ENCODE measurements at places on chromosomes 11 and 22.

- no peak for DNase-seq
Observed at GRCh38 chr11:10438458-10438857, 16.6 kb upstream of the AMPD3 start.

GRCh38 chr11:33375688-33376311 is 118.6 kb downstream of the HIPK3 start:
- no peak for DNase-seq

DNA sequence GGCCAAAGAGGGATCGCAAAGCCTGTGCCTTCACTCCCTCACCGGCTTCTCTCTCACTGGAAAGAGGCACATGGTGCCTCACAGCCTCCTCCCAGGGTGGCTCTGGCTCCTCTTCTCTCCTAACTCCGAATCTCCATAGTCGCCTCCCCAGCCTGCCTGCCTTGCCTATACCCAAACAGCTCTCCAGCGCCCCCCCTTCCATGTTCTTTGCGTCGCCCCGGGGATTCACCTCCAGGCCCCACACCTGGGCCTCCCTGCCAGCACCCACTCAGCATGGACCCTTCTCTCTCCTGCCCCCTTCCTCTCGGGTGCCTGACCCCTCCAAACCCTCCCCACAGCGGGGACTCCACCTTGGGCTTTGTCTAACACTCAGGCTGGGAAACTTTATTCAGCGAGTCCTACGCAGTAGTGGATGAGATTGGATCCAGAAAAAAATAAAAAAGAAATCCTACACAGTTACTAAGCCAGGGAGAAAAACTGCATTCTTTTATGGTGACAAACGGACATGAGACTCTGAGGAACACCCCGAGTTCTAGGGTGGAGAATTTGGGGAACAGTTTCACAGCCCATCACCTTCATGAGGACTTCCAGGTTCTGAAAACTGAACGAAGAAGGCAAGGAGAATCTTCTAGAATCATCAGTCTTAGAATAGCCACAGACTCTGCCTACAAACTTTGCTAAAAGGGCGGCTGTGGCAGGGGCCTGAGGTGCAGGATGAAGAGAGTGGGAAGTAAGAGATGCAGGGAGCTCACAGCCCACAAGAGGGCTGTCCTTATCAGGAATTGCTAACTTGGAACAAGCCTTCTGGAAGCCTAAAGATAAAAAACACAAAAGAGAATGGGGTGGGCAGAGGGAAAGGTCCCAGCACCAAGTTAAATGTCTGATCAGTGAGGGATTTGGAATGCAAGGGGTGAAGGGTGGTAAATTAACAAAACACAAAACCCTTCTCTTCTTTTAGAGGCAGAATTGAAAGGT is 5.3 kb downstream of the PPM1F start:
- no peak for DNase-seq

DNA sequence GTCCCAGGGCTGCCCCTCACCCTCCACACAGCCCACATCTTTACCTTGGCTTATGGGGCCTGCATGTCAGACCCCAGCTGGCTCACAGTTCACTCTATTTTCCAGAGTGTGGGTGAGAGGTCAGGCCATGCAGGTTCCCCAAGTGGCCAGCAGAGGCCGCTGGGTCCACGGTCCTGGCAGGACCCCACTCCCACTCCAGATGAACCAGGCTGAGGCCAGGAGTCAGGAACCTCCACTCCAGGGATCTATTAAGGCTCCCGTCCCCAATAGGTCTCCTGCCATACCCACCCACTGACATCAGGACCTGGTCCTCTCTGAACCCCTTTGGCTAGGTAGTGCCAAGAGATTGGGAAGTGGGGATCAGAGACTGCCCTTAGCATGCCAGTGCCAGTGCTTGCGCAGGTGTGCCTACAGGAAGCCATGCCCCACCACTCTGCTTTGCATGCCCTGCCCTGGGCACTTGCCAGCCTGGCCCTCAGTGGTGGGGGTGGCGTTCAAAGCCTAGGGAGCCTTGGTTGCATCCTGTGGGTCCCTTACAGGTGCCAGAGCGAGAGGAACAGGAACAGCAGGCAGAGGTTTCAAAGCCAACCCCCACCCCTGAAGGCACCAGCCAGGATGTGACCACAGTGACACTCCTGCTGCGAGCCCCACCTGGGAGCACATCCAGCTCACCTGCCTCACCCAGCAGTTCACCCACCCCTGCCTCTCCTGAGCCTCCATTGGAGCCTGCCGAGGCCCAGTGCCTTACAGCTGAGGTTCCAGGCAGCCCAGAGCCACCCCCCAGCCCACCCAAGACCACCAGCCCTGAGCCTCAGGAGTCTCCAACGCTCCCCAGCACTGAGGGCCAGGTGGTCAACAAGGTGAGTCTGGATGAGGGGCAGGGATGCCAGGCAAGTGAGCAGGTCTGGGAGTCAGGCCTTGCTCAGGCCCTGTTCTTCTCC is 8.3 kb downstream of the SMTN start:
- no peak for DNase-seq

DNA sequence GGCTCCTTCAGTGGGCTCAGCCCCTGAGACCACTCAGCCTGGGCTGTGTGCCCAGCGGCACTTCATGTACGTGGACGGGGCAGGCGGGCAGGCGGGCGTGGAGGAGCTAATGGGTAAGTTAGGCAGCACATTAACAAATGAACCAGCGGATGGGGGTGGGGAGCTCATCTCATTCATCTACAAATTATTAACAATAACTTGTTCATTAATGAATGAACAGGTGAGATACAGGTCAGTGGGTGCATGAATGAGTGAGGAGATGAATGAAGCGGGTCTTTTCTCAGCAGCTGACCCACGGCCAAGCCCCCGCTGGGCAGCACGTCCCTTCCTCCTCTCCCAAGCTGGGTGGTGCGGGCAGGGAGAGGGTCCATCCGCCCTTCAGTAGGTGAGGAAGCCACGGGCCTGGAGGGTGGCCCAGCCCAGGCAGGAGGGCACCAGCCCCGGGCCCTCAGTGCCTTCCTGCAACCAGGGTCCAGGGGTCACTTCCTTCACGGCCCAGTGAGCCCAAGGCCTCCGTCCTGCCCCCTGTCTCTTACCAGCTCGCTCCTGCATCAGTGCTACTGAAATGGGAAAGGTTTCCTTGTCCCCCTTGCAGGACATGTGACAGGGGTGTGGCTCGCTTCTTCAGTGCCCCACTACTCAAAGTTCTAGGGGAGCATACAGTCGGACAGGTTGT is 60.5 kb upstream of the KCNQ1OT1 start:
- no peak for DNase-seq
